Activated naive CD4-positive, alpha-beta T cell treated with anti-CD3 and anti-CD28 coated beads for 36 hours (primary cell): ENCODE measurements at places on chromosomes 2 and 18. TPM values are rescaled to one million over a fixed set of nuclear protein-coding genes. Genes with fewer than 3 reads are reported as not detected.
A peak's percentile ranks its signal among the peaks of the same experiment; 100 is the strongest.

DNA sequence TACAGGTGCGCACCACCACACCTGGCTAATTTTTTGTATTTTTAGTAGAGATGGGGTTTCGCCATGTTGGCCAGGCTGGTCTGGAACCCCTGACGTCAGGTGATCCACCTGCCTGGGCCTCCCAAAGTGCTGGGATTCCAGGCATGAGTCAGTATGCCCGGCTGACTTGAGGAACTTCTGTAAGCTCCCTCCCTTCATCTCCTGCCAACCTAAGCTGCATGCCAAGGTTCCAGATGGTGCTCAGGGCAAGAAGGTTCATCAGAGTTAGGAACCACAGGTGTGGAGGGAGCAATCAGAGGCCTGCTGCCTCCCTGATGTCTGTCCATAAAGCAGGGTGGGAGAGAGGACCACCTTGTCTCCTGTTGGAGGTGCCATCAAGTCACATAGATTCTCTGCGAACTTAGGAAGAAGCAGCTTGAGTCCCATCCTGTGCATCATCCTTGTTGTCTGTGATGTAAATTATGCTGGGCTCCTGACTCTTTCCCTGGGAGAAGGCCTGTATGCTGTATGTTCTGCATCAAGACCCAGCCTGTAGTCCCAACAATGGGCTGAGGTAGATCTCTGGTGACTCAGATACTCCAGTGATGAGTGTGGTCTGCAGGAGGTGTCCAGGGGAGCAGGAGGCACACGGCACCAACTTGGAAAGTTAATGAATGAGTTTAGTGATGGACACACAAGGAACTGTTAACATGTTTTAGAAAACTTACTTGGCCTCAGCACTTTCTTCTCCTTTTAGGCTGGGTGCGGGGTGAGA is 53.1 kb downstream of the TMEM17 start:
- H3K4me1 ChIP-seq = no peaks in the 10 kb centered on the region
- no peaks in the 10 kb centered on the region for H3K36me3 ChIP-seq
- no peak overlapping the region for H3K4me3 ChIP-seq
- H3K27me3 ChIP-seq = peaks cover 8% of the 10 kb centered on the region
- H3K27ac ChIP-seq = no peak overlapping the region

Gene ALKAL2
- total RNA-seq = not detected

- DNase-seq = peak; percentile 67
- H3K36me3 ChIP-seq = peaks cover 8% of the 10 kb centered on the region
- H3K4me1 ChIP-seq = peaks cover 64% of the 10 kb centered on the region
- peak overlapping the region; percentile 81 for H3K4me3 ChIP-seq
Measured at GRCh38 chr2:85887566-85888019, 1.2 kb downstream of the ST3GAL5 start.

- no peak overlapping the region for H3K4me3 ChIP-seq
- no peaks in the 10 kb centered on the region for H3K27me3 ChIP-seq
- no peaks in the 10 kb centered on the region for H3K36me3 ChIP-seq
- no peak overlapping the region for H3K27ac ChIP-seq
- H3K4me1 ChIP-seq = no peaks in the 10 kb centered on the region
Measured at GRCh38 chr2:205585449-205586383, 96.6 kb upstream of the NRP2 start.

DNA sequence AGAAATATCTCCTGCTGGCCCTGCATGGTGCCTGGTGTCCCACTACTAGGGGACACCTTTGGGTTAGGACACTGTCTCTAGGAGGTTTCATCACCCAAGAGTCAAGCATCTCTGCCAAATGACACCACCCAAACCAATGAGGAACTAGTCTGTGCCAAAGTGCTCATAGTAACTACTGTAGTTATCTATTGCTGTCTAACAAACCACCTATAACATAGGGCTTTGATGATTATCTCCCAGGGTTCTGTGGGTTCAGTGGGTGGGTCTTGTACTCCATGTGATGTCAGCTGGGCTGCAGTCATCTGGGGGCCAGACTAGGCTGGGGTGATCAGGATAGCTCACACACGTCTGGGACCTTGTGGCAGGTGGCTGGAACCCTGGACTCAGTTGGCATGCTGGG is 59.8 kb downstream of the EPAS1 start:
- H3K27me3 ChIP-seq = no peaks in the 10 kb centered on the region
- no peaks in the 10 kb centered on the region for H3K36me3 ChIP-seq
- no peak overlapping the region for H3K27ac ChIP-seq
- no peak for DNase-seq
- peaks cover 30% of the 10 kb centered on the region for H3K4me1 ChIP-seq

GRCh38 chr2:73212448-73213176 is 1.4 kb upstream of the SMYD5 start:
- peaks cover 29% of the 10 kb centered on the region for H3K4me1 ChIP-seq
- no peaks in the 10 kb centered on the region for H3K36me3 ChIP-seq
- no peak overlapping the region for H3K27ac ChIP-seq
- peaks cover 3% of the 10 kb centered on the region for H3K27me3 ChIP-seq
- H3K4me3 ChIP-seq = no peak overlapping the region

Gene RAB6C
- not detected for total RNA-seq

Gene ALPI
- not detected for total RNA-seq

DNA sequence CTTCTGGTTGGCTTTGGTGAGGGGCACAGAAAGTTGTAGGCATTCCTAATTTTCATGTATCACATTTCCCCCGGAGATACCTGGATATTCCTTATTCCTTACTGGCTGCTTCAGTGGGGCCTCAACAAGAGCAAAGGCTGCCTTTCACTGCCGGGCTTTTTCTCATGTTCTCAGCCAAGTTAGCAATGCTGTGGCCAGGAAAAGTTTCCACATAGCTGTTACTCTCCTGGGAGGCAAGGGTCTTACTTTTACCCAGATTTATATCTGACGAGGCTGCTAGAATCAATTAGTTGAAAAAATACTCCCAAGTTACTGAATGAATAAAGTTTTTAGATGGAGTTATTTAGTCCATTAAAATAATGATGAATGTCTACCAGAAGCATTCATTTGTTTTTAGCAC is 230.5 kb downstream of the ZNF407 start:
- no peak overlapping the region for H3K27ac ChIP-seq
- peaks cover 8% of the 10 kb centered on the region for H3K4me1 ChIP-seq
- H3K36me3 ChIP-seq = peaks cover 2% of the 10 kb centered on the region

Gene ACVR1
- total RNA-seq = 20.8 TPM

DNA sequence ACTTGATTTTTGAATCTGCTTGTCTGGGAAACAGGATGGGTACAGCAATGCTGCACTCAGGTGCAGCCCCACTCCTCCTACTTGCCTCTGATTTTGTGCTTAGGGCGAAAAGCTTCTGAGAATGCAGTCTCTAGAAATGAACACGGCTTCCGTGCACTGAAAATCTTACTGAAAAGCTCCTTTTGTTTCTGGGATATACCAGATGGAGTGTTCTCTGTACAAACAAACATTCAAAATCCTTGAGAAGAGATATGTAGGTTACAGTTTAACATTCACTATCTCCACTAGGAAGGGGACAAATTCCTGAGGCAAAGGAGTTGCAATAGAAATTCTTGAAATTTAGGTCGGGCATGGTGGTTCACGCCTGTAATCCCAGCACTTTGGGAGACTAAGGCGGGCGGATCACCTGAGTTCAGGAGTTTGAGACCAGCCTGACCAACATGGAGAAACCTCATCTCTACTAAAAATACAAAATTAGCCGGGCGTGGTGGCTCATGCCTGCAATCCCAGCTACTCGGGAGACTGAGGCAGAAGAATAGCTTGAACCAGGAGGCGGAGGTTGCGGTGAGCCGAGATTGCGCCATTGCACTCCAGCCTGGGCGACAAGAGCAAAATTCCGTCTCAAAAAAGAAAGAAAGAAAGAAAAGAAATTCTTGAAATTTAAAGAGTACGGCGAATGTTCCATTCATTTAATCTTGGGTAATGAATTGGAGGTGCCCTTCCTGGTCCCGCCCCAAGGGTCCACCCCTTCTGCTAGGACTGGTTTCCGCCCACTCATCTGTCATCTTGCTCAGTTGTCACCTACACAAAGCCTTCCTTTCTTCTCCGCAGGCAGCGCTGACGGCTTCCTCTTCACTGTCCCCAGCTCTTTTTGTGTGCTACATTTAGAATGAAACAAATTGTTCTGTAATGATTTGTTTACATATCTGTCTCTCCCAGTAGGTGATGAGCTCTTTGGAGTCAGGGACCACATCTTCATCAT is 92.4 kb downstream of the SOCS6 start:
- DNase-seq = peak; percentile 19
- H3K36me3 ChIP-seq = no peaks in the 10 kb centered on the region
- no peak overlapping the region for H3K27ac ChIP-seq
- H3K4me1 ChIP-seq = no peaks in the 10 kb centered on the region
- H3K27me3 ChIP-seq = no peaks in the 10 kb centered on the region
- no peak overlapping the region for H3K4me3 ChIP-seq

Gene EPC2
- total RNA-seq = 24.0 TPM

DNA sequence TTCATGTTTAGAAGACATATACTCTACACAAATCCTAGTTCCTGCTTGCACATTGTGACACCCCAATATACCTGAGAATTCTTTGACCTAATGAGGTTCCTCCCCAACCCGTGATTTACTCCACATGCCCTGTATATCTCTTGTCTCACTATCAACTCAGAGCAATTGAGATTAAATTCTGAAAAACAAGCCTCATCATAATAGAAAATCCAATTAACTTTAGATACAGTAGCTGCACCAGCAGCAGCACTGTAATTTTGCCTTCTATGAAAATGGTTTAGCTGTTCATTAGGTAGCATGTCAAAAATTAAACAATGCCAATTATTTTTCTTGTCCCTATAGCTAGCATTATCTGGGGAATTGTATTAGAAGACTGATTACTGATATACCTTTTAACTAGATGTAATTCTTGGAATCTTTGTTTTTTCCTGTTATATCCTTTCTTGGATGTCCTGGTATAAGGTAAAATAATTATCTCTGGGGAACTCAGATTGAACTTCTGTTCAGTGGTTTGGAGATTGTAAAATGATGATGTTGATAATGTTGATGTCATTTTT is 218.9 kb upstream of the TANK start:
- H3K27ac ChIP-seq = no peak overlapping the region
- no peaks in the 10 kb centered on the region for H3K27me3 ChIP-seq
- peaks cover 15% of the 10 kb centered on the region for H3K4me1 ChIP-seq

Gene GPR55
- 0.35 TPM for total RNA-seq

- no peak overlapping the region for H3K27ac ChIP-seq
- H3K4me3 ChIP-seq = no peak overlapping the region
- DNase-seq = no peak
Measured at GRCh38 chr2:17646838-17647701, 106.5 kb downstream of the SMC6 start.

DNA sequence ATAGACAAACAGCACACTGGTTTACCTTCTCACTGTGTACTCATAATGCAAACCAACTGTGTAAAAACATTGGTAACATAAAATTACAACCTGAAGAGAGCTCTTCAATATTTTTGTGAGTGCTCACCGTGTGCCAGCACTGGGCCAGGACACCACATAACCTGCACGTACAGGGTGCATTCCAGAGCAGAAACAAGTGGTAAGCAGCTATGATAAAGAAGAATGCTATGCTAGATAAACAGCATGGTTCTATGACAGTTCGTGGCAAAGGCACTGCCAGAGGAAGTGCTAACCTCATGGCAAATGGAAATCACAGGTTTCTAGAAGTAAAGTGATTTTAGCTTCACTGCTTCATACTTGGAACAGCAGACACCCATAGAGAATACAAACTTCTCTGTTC is 343.5 kb downstream of the MTX2 start:
- H3K27me3 ChIP-seq = peaks cover 15% of the 10 kb centered on the region
- H3K4me3 ChIP-seq = no peak overlapping the region
- no peak overlapping the region for H3K27ac ChIP-seq
- DNase-seq = no peak

DNA sequence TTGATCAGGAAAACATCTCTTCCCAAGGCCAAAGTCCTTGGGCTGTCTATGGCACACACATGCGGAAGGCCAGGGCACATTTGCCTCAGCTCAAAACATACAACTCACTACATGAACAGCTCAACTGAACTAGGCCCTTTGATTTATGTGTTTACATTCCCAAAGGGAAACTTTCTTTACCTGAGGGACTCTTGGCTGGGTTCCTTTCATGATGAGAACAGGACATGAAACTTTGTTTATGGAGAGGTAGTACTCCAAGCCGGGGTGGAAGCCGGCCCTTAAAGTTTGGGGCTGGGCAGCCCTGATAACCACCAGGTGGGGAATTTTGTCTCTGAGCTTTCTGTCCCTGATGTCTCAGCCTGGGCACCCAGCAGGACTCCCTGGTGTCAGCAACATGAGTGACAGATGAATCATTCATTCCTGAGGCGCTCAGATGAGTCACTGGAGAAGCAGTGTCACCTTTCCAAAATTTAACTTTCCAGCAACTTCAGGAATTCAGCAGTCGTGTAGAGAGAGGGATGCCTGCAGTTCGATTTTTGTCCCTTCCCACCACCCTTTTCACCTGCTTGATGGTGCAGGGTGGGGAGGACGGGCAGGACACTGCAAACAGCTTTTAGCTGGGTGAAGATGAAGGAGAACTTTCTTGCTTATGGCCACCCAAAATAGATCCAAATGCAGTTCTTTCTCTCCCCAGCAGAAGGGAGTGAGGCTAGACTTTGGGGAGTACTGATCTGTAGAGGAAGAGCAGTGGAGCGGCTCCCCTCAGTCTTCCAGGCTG is 331.6 kb downstream of the DYSF start:
- H3K27me3 ChIP-seq = peaks cover 4% of the 10 kb centered on the region
- no peaks in the 10 kb centered on the region for H3K4me1 ChIP-seq
- H3K4me3 ChIP-seq = no peak overlapping the region
- no peaks in the 10 kb centered on the region for H3K36me3 ChIP-seq
- no peak overlapping the region for H3K27ac ChIP-seq

- DNase-seq = no peak
- H3K27me3 ChIP-seq = peaks cover 3% of the 10 kb centered on the region
Measured at GRCh38 chr2:48929571-48930301, 174.2 kb upstream of the LHCGR start.

DNA sequence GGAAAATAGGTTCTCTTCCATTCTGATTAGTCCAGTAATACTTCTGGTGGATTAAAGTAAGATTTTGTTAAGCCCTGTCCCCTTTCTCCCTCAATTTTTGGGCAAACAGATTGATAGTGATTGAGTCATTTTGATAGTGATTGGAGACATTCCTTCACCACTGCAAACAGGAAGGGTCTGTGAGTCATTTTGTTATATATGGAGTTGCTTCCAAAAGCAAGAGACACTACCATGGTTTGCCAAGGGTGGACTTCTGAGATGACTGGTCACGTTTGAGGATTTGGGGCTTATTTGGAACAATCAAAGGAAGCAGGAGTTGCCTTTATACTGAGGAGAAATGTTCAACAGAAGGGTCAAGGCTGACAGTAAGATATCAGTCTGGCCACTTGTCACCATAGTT is 249.9 kb downstream of the PARD3B start:
- no peaks in the 10 kb centered on the region for H3K27me3 ChIP-seq
- no peaks in the 10 kb centered on the region for H3K4me1 ChIP-seq
- no peak overlapping the region for H3K4me3 ChIP-seq
- H3K27ac ChIP-seq = no peak overlapping the region

- H3K4me3 ChIP-seq = no peak overlapping the region
- H3K27ac ChIP-seq = no peak overlapping the region
- no peak for DNase-seq
- H3K4me1 ChIP-seq = no peaks in the 10 kb centered on the region
- no peaks in the 10 kb centered on the region for H3K36me3 ChIP-seq
Measured at GRCh38 chr18:21277578-21277977, 35.5 kb downstream of the GREB1L start.

Gene NYAP2
- total RNA-seq = not detected

Gene KYNU
- total RNA-seq = not detected

GRCh38 chr2:105893011-105893995 is 148.6 kb downstream of the NCK2 start:
- DNase-seq = no peak
- peaks cover 55% of the 10 kb centered on the region for H3K36me3 ChIP-seq
- no peak overlapping the region for H3K27ac ChIP-seq
- peaks cover 43% of the 10 kb centered on the region for H3K4me1 ChIP-seq
- no peak overlapping the region for H3K4me3 ChIP-seq
- no peaks in the 10 kb centered on the region for H3K27me3 ChIP-seq

GRCh38 chr2:3102922-3103569 is 274.6 kb downstream of the EIPR1 start:
- H3K4me1 ChIP-seq = no peaks in the 10 kb centered on the region
- H3K27me3 ChIP-seq = peaks cover 5% of the 10 kb centered on the region
- H3K27ac ChIP-seq = no peak overlapping the region
- no peak for DNase-seq
- no peaks in the 10 kb centered on the region for H3K36me3 ChIP-seq

Gene DPP10
- not detected for total RNA-seq
